SW 1271 (cell line): ENCODE measurements at places on chromosomes 3 and 15.

GRCh38 chr3:148955544-148956346, 35.6 kb upstream of the GYG1 start:
- peak; percentile 75 for DNase-seq

DNA sequence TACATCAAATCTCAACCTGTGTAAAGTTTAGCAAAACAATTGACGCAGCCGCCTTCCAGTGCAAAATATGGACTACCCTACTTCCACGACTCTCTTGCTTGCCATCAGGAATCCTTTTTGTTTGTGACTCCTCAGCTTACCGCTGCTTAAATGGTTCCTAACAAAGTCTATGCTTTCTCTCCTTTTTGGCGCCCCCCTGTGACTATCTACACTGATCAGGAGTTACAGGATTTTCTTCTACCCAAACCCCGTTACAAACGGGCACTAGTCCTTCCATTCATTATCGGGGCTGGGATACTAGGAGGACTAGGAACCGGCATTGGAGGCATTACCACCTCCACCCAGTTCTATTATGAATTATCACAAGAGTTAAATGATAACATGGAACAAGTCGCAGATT, 184.0 kb downstream of the IGSF11 start:
- no peak for DNase-seq

- no peak for DNase-seq
Observed at GRCh38 chr3:70064194-70064779, 64.8 kb downstream of the SAMMSON start.

GRCh38 chr15:93913310-93913709, 318.1 kb upstream of the MCTP2 start:
- DNase-seq = no peak

DNA sequence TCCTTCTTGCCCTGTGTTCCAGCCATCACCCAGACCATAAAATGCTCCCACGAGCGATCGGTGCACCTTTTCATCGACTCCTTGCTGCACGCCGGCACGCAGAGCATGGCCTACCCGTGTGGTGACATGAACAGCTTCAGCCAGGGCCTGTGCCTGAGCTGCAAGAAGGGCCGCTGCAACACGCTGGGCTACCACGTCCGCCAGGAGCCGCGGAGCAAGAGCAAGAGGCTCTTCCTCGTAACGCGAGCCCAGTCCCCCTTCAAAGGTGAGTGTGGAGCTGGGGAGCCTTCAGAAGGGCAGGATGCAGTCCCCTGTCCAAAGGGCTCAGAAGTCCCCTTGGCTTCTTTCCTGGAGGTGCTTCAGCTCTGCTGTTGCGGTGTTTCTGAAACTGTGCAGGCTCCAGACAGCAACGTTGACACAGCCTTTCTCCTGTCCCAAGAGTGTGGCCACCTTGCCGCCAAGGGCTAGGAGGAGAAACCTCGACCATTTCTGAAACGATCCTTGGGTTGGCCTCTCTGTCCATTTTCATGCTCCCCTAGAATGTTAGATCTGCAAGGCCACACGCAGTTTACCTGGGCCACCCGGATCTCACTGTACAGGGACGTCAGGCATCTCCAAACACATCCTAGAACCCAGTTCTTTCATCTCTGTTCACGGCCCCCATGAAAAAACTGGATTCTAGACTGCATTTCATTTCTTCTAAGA, 116.7 kb downstream of the LIPC start:
- DNase-seq = no peak

GRCh38 chr3:61571516-61572336, 10.4 kb downstream of the PTPRG start:
- DNase-seq = no peak

GRCh38 chr3:170327040-170327808, 30.3 kb upstream of the SKIL start:
- DNase-seq = no peak

- no peak for DNase-seq
Observed at GRCh38 chr3:49157289-49157688, 8.8 kb downstream of the CCDC71 start.

DNA sequence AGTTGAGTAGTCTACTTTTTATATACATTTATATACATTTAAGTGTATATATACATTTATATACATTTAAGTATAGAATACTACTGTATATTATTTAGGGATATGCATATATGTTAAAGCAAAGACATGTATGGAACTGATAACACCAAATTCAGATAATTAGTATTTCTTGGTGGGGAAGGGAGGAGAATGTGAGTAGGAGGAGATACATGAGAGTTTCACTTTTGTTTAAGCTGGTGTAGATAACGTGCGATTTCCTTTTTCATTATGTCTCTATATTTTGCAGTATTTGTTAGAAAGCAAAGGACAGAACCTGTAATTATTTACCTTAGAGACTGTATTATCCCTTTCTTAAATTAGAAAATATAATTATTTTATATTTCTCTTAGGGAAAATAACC, 16.6 kb upstream of the NIT2 start:
- DNase-seq = no peak

DNA sequence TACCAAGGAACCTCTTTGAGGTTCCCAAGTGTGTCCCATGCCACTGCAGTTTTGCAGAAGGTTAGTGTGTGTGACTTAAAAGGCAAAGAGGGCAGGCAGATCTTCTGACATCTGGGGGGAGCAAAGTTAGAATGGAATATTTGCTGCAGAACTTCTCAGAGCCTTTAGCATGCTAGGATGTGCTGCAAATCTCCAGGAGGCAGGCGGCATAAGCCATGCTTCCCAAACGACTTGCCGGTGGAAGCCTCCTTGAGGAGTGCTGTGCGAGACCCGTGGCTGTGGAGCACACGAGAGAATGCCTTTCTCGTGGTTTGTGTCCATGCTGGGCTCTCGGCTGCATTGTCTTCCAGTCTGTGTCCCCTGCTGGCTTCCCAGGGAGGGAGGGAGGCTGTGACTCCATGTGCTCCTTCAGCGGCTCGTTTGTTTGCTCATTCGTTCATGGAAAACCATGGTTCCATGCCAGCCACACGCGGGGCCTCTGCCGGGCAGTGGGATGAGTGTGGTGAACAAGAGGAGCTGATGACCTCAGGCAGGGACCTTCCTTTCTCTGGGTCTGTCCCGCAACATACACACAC, 13.8 kb downstream of the HDAC11 start:
- no peak for DNase-seq

DNA sequence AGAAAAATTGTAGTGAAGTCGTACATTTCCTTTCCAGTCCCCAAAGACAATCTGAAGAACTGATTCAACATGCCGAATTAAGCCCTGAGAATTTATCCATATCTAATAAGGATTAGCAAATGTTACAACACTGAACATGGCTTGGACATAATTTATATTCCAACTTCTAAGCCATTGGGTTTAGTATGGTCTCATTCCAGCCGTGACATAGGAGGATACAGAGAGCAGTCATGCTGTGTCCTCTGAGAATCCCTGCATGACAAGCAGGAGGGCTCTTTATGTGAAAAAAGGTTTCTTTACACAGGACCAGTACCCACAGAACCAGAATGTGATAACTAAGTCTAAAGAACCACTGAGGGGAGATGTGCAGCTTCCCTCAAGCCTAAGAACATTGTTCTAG, 231.9 kb upstream of the WNT5A start:
- no peak for DNase-seq

- DNase-seq = no peak
Observed at GRCh38 chr3:171335559-171335958, 124.6 kb downstream of the TNIK start.

DNA sequence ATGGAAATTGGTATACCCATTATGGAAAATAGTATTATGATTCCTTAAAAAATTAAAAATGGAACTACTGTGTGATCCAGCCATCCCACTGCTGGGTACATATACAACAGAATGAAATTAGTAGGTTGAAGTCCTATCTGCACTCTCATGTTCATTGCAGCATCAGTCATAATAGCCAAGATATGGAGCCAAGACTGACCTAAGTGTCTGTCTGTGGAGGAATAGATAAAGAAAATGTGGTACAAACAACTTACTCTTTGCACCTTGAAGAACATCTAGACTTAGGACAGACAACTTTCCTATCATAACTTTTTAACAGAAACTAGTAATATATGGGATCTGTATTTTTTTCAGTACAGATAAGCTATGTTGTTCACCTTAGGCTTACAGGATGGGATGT, 30.0 kb upstream of the PPARG start:
- DNase-seq = no peak

GRCh38 chr3:140177943-140178342, 243.0 kb downstream of the CLSTN2 start:
- DNase-seq = no peak

DNA sequence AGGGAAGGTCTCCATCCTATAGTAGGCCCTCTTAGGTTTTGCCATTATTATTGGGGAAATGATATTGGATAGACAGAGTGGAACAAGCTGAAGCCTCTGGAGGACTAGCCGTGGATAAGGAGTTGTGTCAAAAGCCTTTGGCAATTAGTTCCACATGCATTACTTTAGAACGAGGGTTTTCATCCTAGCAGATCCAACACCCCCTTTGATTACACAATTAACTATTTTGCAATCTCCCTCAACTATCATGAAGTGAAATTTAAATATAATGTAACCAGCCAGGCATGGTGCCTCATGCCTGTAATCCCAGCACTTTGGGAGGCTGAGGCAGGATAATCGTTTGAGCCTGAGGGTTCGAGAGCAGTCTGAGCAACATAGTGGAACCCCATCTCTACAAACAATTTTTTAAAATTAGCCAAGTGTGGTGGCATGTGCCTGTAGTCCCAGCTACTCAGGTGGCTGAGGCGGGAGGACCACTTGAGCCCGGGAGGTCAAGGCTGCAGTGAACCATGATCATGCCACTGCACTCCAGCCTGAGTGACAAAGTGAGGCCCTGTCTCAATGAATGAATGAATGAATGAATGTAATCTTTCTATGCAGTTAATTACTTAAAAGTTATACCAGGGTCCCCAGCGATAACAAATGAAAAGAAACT, 56.8 kb downstream of the PXYLP1 start:
- DNase-seq = no peak

DNA sequence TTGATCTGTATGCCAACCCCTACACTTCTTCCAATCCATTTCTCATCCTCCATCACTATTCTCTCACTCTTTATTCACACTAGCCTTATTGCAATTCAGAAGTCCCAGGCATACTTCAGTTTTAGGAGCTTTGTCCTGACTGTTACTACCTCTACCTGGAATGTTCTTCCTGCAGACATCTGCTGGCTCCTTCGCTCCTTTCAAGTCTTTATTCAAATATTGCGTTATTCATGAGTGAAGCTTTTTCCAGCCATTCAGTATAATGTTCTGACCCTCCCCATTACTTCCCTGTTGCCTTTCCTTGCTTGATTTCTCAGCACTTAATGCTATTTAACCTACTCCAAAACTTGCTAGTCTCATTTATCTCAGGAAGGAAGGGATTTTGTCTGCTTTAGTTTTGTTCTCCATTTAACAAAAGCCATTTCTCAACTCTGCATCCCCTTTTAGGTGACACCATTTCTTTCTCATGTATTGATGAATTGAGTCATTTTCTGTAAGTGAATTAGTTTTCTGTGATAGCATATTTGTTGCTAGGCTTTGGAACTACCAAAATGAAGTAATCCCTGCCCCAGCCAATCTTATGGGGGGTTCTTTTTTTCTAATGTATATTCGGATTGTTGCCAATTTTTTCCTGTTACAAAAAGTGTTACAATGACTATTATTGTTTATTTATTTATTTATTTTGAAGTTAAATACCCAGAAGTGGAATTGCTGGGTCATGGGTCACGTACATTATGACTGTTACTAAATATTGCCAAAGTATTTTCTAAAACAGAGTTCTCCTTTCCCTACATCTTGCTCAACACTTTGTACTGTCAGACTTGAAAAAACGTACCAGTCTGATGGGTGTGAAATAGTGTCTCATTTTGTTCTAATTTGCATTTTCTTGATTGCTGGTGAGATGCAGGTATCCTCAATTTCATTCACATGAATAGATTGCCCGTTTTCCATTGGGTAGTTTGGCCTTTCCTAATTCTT, 9.4 kb downstream of the ATP11B start:
- no peak for DNase-seq

- no peak for DNase-seq
Observed at GRCh38 chr3:149768704-149769103, 16.4 kb upstream of the COMMD2 start.

GRCh38 chr3:179147514-179147872, 664 bp upstream of the PIK3CA start:
- DNase-seq = no peak

DNA sequence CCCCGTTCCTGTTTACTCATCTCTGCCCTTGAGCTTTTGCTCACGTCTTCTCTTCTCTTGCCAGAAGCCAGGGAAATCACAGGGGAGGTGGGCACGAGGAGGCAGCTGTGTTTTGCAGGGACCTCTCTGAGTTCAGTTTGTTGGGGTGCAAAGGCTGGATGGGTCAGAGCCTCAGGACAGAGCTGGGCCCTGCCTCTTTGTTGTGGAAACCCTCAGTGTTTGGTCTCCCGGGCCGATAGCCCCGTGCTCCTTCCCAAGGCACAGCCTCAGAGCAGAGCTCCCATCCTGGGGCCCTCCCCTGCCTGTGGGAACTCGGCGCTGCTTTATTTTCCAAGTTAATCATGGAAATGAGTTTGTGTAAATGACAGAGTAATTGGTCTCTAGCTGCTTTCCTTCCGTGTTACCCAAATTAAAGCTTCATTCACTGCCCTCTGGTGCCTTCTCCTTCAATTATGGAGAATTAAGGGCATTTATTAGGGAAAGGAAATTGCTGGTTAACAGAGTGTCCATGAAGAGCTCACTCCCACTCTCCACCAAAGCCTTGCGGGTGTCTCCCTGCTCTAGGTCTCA, 40.9 kb downstream of the BDH1 start:
- DNase-seq = no peak

DNA sequence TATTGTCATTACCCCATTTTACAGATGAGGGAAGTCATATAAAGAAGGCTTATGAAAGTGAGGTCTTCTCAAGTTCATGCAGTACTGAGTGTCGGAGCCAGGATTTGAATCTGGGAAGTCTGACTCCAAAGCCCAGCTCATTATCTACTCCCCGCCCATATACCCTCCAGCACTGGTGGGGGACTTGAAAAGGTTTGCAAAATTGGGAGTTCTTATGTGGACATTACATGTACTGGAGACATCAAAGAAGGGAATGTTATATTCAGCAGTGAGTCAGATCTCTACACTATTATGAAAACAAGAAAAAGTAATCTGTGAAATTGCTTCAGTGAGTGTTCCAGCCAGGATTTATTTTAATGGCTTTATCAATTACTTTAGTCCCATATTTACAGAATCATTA, 185.2 kb upstream of the CADPS start:
- DNase-seq = no peak
